ENCODE measurements at places on chromosomes 4 and X. TPM values are rescaled to one million over a fixed set of nuclear protein-coding genes. Genes with fewer than 3 reads are reported as not detected.

Gene GNRHR
- total RNA-seq = not detected

Gene NDST4
- total RNA-seq = not detected

Gene OPN1MW3
- total RNA-seq = not detected

Gene SHROOM2
- 0.19 TPM for total RNA-seq

Gene AFAP1
- total RNA-seq = 57.8 TPM

Gene WDR19
- total RNA-seq = 15.9 TPM

Gene OTUD4
- 26.6 TPM for total RNA-seq

Gene CHRDL1
- total RNA-seq = 0.19 TPM

Gene FHIP1A
- total RNA-seq = under 0.01 TPM

Gene SYNPO2
- total RNA-seq = 13.6 TPM

Gene ABLIM2
- total RNA-seq = 1.5 TPM

Gene RHOXF1
- total RNA-seq = not detected

Gene ADH1B
- 0.38 TPM for total RNA-seq

Gene SPATA4
- total RNA-seq = 0.28 TPM

Gene ANXA10
- total RNA-seq = 62.9 TPM

Gene UGT2A1
- not detected for total RNA-seq

Gene ZNF674
- 2.5 TPM for total RNA-seq

Gene NPNT
- total RNA-seq = not detected

Gene TRPC5OS
- not detected for total RNA-seq

Gene UCHL1
- 687 TPM for total RNA-seq
